Activated naive CD8-positive, alpha-beta T cell treated with anti-CD3 and anti-CD28 coated beads for 36 hours (primary cell): ENCODE measurements at places on chromosomes 2 and 18. TPM values are rescaled to one million over a fixed set of nuclear protein-coding genes. Genes with fewer than 3 reads are reported as not detected.

DNA sequence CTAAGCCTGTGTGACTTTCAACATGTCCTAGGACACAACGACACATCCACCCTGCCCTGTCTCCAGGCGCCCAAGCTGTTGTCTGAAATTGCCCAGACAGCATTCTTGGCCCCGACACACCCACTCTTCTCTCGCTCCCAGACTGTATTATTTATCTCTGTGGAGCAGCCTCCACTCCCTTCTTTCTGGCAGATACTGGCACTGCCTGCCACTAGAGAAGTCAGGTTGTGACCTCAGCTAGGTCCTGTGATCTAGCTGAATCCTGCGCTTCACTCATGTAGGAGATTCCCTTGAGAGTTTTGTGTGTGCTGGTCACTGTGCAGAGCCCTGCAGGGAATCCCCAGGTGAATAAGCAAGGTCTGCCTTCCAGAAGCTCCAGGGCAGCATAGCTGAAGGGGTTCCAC is 77.1 kb upstream of the TNP1 start:
- DNase-seq, result no peak

DNA sequence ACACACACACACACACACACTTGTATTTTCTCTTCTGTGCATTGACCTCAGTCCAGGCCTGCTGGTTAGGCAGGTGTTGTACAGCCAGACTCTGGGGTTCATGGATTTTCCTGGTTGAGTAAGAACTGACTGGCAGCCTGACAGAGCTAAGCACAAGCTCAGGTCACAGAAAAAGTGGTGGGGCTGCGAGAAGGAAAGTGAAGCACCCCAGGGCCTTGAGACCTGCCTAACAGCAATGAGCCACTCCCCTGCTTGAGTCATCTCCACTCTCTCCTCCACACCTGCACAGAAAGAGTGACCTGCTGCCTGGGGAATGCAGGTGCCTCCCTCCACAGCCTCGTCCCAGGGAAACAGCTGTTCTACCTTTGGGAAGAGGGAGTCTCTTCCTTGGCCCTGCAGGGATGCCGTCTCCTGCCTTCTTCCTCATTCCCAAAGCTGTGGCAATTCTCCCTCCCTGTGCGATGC is 91.4 kb upstream of the LGALSL start:
- DNase-seq, result no peak

GRCh38 chr2:85768713-85769112 is 14.9 kb downstream of the ATOH8 start:
- no peak for DNase-seq

- DNase-seq, result no peak
Observed at GRCh38 chr2:128500138-128500800, 181.6 kb upstream of the HS6ST1 start.

DNA sequence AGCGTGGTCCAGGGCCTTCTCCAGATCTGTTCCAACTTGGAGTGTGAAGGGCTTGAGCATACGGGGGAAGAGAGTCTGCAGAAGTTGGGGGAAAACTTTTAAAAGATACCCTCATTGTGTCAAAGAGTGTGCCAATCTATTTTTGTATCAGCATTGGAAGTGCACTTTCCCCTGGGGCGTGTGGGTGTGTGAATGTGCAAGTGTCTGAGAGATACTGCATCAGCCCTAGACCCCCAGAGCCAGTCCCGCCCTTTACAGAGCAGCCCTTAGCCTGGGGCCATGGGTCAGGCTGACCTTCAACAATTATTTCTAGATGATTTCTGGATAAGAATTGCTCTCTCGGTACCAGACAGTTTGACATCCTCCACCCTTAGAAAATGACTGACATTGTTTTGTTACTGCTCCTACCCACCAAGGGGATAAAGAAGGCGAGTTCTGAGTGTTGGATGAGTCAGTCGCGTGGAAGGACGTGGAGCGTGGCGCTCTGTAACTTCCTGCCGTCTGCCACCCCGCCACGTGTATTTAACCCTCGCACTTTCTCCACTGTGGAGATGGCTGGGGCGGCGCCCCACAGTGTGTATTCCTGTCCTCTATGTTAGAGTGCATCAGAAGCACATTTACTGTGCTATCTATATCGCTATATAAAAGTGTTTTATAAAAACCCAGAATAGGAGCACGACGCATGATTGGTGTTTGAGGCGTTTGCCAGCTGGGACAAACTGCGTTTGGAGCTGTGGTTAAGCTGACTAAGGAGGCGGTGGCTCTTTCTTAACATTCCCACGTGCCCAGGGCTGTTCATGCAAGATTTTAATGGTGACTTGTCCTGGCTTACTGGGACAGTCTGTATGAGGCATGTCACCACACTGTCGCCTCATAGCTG is 122.6 kb downstream of the CABLES1 start:
- DNase-seq, result no peak

Gene PLEK
- 2.3 TPM for total RNA-seq

DNA sequence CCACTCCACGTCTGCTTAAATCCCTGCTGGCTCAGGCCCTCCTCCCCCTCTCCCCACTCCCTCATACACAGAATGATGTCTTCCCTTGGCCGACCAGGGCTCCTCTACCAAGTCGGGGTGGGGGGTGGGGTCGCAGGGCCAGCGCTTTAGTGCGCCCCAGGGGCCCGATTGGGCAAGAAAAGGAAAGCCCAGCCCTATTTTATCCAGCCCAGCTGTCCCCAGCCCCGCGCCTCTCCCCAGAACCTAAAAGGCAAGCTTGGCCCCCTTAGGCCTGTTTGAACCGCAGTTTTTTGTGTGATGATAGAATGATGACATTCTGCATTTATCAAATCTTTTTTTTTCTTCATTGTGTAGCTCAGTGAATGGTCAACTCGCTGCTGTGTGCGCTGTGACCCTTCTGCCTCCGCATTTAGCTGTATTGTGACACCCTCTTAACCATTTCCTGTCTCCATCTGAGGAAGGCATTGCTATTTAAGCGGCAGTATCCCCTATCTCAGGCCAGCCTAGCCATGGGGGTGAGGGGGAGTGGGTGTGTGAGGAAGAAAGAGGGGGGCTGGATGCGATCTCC is 231.4 kb downstream of the HAUS1 start:
- DNase-seq, result no peak

Gene RIT2
- total RNA-seq, result not detected

DNA sequence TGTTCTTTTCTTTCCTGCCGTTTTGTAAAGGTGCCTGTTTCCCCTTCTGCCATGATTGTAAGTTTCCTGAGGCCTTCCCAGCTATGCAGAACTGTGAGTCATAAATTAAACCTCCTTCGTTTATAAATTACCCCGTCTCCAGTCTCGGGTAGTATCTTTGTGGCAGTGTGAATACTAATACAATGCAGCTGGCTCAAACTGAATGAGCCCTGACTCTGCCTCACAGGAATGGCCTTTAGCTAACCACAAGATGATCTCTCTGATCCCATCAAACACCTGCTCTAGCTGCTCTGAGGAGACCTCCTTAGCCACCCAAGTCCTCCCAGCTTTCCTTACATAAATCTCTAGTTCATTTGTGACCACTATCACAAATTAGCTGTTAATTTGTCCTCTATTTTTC is 41.5 kb upstream of the CAB39 start:
- no peak for DNase-seq
